ENCODE measurements at places on chromosomes 6 and 20.

GRCh38 chr6:80988286-80988685, 764.2 kb downstream of the TENT5A start:
- no peak overlapping the region for H3K27ac ChIP-seq
- no peak overlapping the region for H3K4me3 ChIP-seq
- no peaks in the 10 kb centered on the region for H3K36me3 ChIP-seq
- no peaks in the 10 kb centered on the region for H3K27me3 ChIP-seq

DNA sequence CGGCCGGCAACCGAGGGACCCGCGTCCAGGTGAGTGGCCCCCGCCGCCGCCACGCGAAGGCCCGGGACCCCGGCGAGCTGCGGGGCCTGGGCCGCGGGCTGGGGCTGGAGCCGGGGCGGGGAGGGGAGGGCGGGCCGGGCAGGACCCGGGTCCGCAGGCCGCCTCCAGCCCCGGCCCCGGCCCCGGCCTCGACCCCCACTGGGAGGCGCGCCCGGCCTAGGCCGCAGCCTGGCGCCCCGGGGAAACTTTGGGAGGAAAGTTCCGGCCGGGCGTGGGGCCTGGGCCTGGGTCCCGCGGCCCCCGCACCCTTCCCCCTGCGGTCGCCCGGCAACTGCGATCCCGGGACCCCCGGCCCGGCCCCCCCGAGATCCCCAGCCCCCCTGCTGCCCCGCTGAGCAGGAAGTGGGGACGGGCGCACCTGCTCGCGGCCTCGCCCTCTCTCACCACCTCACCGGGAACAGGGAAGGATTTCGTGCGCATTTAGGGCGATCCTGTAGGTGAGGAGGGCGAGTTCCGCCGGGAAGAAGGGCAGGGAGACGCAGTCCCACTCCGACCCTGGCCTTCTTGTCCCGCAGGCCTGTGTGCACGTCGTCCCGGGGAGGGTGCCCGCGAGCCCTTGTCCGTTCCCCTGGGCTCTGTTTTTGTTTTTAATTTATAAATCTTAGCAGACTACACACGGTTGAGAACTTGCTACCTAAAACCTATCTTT, 402 bp downstream of the OSBPL2 start:
- H3K27me3 ChIP-seq, result peaks cover 10% of the 10 kb centered on the region
- no peak for DNase-seq
- peaks cover 33% of the 10 kb centered on the region for H3K4me1 ChIP-seq
- no peaks in the 10 kb centered on the region for H3K36me3 ChIP-seq
- peak overlapping the region; percentile 66 for H3K4me3 ChIP-seq

- peaks cover 23% of the 10 kb centered on the region for H3K4me1 ChIP-seq
- no peaks in the 10 kb centered on the region for H3K27me3 ChIP-seq
- H3K36me3 ChIP-seq, result no peaks in the 10 kb centered on the region
- H3K4me3 ChIP-seq, result no peak overlapping the region
- H3K27ac ChIP-seq, result no peak overlapping the region
Measured at GRCh38 chr20:44215125-44215524, 4.6 kb upstream of the OSER1 start.

GRCh38 chr6:145546265-145546664, 189.1 kb downstream of the EPM2A start:
- H3K36me3 ChIP-seq, result no peaks in the 10 kb centered on the region
- no peak overlapping the region for H3K4me3 ChIP-seq
- no peak overlapping the region for H3K27ac ChIP-seq
- H3K27me3 ChIP-seq, result no peaks in the 10 kb centered on the region
- H3K4me1 ChIP-seq, result peaks cover 46% of the 10 kb centered on the region

GRCh38 chr6:166525567-166525966, 60.9 kb downstream of the RAMACL start:
- no peaks in the 10 kb centered on the region for H3K27me3 ChIP-seq
- no peak for DNase-seq
- H3K27ac ChIP-seq, result no peak overlapping the region

- H3K4me1 ChIP-seq, result no peaks in the 10 kb centered on the region
- no peak overlapping the region for H3K27ac ChIP-seq
- H3K36me3 ChIP-seq, result no peaks in the 10 kb centered on the region
- H3K27me3 ChIP-seq, result peaks cover 18% of the 10 kb centered on the region
- no peak overlapping the region for H3K4me3 ChIP-seq
Measured at GRCh38 chr20:48661575-48662455, 166.0 kb downstream of the PREX1 start.

GRCh38 chr6:66568271-66568670, 861.2 kb upstream of the EYS start:
- no peaks in the 10 kb centered on the region for H3K4me1 ChIP-seq
- DNase-seq, result no peak
- no peak overlapping the region for H3K27ac ChIP-seq
- no peaks in the 10 kb centered on the region for H3K27me3 ChIP-seq
- H3K36me3 ChIP-seq, result no peaks in the 10 kb centered on the region

DNA sequence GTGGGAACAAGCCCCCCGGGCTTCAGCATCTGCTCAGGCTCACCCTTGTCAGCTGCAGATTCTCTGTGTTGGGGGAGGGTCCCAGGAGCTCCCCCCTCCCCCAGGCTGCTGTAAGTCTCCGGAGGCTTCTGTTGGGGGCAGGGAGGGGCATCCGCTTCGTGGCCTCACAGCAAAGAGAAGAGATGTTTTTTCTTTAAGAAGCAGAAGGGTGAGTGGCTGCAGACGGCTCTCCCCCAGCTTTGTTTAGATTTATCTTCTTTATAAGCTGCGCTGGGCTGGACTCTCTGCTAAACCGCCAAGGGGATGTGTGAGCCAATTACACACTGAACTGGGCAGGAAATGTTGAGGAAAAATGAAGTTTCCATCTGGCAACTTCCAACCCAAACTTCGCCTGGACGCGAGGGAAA, 48.7 kb upstream of the GATA5 start:
- H3K4me1 ChIP-seq, result no peaks in the 10 kb centered on the region
- no peaks in the 10 kb centered on the region for H3K36me3 ChIP-seq
- DNase-seq, result no peak
- peaks cover 41% of the 10 kb centered on the region for H3K27me3 ChIP-seq
- H3K27ac ChIP-seq, result no peak overlapping the region

DNA sequence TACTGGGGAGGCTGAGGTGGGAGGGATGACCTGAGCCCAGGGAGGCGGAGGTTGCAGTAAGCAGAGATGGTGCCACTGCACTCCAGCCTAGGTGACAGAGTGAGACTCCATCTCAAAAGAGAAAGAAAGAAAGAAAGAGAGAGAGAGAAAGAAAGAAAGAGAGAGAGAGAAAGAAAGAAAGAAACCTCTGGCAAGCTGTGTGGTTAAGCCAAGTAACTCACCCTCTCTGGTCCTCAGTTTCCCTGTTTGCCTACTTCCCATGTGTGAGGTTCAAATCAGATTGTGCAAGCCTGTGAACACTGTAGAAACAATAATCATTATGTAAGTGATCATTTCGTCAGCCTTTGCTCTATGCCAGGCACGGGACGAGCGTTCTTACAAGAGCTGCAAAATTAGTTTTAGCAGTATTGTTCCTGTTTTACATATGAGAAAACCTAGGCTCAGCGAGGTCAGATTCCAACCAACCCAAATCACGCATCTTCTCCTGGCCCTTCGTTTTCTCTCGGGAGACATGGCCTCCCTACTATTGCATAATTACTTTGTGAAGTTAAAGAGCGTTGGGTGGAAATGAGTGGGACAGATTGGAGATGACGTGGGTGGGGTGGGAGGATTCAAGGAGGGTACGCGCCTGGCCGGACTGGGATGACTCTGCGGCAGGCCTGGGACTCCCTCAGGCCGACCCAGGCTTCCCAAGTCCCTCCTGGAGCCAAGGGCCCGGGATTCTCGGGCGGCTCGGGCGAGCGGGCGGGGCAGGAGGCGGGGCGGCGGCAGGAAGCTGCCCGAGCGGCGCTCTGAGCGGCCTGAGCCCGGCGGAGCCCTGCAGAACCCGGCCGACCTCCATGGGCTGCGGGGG, at the start of gene SNX21:
TSS of gene SNX21 (plus strand) at position 770 of the 853 bp plus-strand sequence. CDS start 121 bp downstream, outside the sequence.
- H3K27ac ChIP-seq, result peak within 1 kb of the TSS; percentile 77
- peaks cover 24% of the 10 kb centered on the region for H3K4me1 ChIP-seq
- peak within 1 kb of the TSS; percentile 57 for H3K4me3 ChIP-seq

GRCh38 chr20:57867807-57868206, 158.0 kb upstream of the PMEPA1 start:
- peaks cover 3% of the 10 kb centered on the region for H3K4me1 ChIP-seq
- H3K4me3 ChIP-seq, result no peak overlapping the region
- no peaks in the 10 kb centered on the region for H3K36me3 ChIP-seq
- peaks cover 58% of the 10 kb centered on the region for H3K27me3 ChIP-seq
- no peak overlapping the region for H3K27ac ChIP-seq

GRCh38 chr20:46940616-46941015, 46.0 kb downstream of the EYA2 start:
- H3K4me3 ChIP-seq, result no peak overlapping the region
- no peaks in the 10 kb centered on the region for H3K4me1 ChIP-seq
- no peaks in the 10 kb centered on the region for H3K36me3 ChIP-seq
- H3K27ac ChIP-seq, result no peak overlapping the region

- no peak overlapping the region for H3K4me3 ChIP-seq
- H3K4me1 ChIP-seq, result no peaks in the 10 kb centered on the region
- H3K36me3 ChIP-seq, result no peaks in the 10 kb centered on the region
- no peak for DNase-seq
- H3K27me3 ChIP-seq, result no peaks in the 10 kb centered on the region
Measured at GRCh38 chr6:152233547-152234320, 403.4 kb downstream of the SYNE1 start.

- no peaks in the 10 kb centered on the region for H3K36me3 ChIP-seq
- DNase-seq, result peak; percentile 96
- H3K27me3 ChIP-seq, result no peaks in the 10 kb centered on the region
Measured at GRCh38 chr6:7267466-7268091, 45.4 kb downstream of the SSR1 start.

GRCh38 chr20:52830598-52830997, 141.6 kb upstream of the TSHZ2 start:
- H3K27ac ChIP-seq, result no peak overlapping the region
- H3K4me3 ChIP-seq, result no peak overlapping the region
- no peaks in the 10 kb centered on the region for H3K4me1 ChIP-seq

GRCh38 chr6:75504465-75505222, 11.0 kb upstream of the FILIP1 start:
- no peaks in the 10 kb centered on the region for H3K4me1 ChIP-seq
- no peak overlapping the region for H3K27ac ChIP-seq
- DNase-seq, result no peak
- H3K36me3 ChIP-seq, result no peaks in the 10 kb centered on the region
- H3K27me3 ChIP-seq, result no peaks in the 10 kb centered on the region

GRCh38 chr20:23434521-23435313, 4.8 kb upstream of the CSTL1 start:
- no peak overlapping the region for H3K27ac ChIP-seq
- no peaks in the 10 kb centered on the region for H3K4me1 ChIP-seq
- H3K36me3 ChIP-seq, result no peaks in the 10 kb centered on the region
- H3K4me3 ChIP-seq, result no peak overlapping the region
- no peak for DNase-seq

GRCh38 chr6:111483736-111484632, 966 bp upstream of the REV3L start:
- H3K27ac ChIP-seq, result peak overlapping the region; percentile 96
- peaks cover 5% of the 10 kb centered on the region for H3K36me3 ChIP-seq
- peaks cover 25% of the 10 kb centered on the region for H3K4me1 ChIP-seq
- H3K27me3 ChIP-seq, result no peaks in the 10 kb centered on the region

GRCh38 chr6:148866657-148867268, 119.9 kb downstream of the UST start:
- H3K27ac ChIP-seq, result no peak overlapping the region
- H3K4me3 ChIP-seq, result no peak overlapping the region
- H3K36me3 ChIP-seq, result no peaks in the 10 kb centered on the region
- no peaks in the 10 kb centered on the region for H3K27me3 ChIP-seq
- DNase-seq, result no peak

All from keratinocyte (primary cell).